BJ (cell line): ENCODE measurements at places on chromosomes 4 and X.

DNA sequence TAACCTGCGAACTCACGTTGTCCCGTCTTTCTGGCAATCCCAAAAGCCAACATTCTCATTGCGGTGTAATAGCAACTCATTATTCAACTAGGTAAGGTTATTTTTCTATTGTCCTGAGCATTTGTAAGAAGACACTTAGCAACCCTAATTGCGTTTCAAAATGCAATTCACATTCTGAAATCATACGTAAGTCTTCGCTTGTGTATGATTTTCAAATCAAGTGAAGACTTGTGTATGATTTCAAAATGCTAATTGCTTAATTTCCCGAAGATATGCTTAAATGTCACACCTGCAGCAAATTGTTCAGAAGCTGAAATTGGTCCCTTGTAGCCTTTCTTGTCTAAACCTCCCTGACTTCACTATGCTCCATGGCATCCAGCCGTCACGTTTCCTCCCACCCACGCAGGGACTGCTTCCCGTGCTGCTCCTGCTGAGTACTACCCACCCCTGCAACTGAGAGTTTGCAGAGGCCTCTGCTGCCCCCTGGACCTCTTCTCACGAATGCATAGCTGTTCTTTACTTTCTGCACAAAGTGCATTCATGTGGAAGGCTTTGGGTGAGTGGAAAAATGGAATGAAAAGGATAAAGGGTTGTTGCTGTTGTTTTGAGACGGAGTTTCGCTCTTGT, 40.8 kb upstream of the CLDN24 start:
- no peak for DNase-seq

GRCh38 chr4:20203508-20203907, 48.2 kb upstream of the SLIT2 start:
- peak; percentile 94 for DNase-seq

GRCh38 chr4:122826079-122826527, 528 bp upstream of the FGF2 start:
- DNase-seq = no peak

GRCh38 chr4:41360214-41360920, 103.6 kb downstream of the UCHL1 start:
- no peak for DNase-seq

GRCh38 chr4:88009871-88010270, 2.4 kb downstream of the PKD2 start:
- DNase-seq = no peak

- DNase-seq = no peak
Measured at GRCh38 chr4:143339497-143339896, 2.8 kb downstream of the GAB1 start.

DNA sequence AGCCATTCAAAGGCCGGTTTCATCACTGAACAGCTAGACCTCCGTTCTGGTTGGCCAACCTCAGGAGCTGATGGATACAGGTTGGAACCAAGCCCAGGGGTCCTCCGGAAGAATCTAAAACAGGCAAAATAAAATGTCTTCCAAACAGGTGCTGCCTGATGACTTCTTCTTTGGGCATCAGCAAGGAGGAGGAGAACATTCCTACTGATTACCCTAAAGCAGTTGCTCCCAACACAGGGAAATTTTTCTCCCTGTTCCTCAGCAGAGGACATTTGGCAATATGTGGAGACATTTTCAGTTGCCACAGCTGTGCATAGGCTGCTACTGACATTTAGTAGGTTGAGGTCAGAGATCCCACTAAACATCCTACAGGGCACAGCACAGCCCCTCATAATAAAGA, 319.3 kb upstream of the PPARGC1A start:
- DNase-seq = no peak

DNA sequence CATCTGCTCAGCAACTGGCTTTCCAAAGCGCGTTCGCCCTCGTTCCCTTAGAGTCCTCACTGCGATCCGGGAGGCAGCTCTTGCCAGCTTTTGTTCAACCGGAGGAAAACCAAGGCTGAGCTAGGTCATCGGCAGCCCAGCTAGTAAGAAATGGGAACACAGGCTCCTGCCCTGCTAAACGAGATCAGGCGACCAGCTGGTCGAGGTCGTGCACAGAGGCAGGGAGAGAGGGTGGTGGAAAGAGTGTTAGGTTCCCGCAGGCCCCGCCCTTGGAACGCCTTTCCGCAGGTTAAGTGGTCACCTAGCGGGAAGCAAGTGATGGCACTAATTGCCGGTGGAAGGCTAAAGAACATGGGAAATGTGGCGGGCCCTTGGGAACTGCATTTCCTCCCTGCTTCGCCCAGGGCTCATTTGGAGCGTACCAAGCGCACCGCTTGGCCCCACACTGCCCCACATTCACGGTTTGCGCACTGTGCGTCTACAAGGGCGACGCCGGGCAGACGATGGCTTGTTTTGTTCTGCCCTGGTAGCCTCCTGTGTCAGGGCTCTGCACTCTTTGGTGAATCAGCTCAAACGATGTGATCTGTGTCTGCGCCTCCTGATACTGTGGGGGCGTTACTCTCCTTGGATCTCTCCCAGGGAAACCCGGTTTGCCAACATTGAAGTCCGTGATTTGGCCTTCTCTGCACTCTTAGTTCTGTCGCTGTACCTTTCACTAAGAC, 7.2 kb upstream of the PRDM8 start:
- no peak for DNase-seq

DNA sequence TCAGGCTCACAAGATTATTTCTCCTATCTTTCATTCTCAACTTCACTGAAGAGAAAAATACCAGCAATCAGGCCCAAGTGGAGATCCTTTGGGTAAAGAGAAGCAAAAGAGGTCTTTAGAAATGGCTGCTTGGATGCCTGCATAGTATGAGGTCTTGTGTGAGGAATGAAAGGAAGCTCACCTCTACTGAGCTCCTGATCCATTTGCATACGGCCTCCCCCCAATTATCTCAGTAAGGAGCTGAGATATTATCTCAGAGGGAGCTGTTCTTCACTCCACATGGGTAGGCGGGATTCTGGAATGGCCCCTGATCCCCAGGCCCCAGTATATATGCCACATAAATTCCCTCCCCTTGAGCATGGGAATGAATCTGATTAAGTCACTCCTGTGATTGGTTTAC, 75.8 kb downstream of the EVC2 start:
- DNase-seq = no peak

GRCh38 chrX:70470850-70471289, 26.2 kb downstream of the DLG3 start:
- DNase-seq = no peak

- DNase-seq = no peak
Measured at GRCh38 chr4:7105276-7105675, 37.4 kb upstream of the GRPEL1 start.

- DNase-seq = no peak
Measured at GRCh38 chrX:123361371-123361770, 177.3 kb downstream of the GRIA3 start.

DNA sequence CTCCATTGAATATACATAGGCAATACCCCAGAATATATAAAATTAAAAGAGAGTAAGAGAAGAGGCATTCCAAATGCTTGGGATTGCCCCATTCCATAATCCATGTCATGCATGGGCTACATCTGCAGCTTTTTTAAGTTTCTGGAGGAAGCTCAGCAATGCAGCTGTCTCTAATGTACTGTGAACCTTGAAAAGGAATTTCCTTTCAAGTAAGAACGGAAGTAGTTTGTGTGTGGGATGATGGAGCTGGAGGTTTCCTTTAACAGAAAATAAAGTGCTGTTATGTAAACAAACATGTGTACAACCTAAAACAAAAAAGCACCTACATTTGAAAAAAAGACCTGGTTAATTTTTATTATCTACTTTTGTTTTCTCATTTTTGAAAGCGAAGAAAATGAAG, 303.5 kb downstream of the BMPR1B start:
- no peak for DNase-seq

DNA sequence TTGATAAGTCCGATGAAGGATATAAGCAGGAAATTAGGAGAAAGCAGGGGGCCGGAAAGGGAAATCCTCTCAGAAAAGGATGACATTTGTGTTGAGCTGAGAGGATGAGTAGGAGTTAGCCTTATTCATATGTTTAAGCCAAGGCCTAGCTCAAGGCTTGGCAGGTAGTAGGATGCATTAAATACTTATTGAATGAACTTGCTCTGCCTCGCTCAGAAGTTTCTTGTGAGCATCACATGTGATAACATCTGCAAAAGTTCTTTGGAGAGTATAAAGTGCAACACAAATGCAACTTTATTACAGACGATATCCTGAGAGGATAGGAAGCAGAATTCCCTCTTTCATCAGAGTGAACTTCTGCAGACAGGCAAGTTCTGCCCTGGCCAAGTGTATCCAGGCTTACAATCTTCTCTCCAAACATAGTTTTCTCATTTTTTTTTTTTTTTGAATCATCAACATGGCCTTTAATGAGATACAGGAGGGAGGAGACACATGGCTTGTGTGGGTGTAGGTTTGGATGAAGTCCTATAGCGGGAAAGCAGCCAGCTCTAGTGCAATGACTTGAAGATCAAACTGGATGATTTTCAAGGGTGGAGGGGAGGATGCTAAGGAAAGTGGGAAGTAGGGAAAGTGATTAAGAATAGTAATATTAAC, 48.1 kb downstream of the LUZP4 start:
- DNase-seq = peak; percentile 41

DNA sequence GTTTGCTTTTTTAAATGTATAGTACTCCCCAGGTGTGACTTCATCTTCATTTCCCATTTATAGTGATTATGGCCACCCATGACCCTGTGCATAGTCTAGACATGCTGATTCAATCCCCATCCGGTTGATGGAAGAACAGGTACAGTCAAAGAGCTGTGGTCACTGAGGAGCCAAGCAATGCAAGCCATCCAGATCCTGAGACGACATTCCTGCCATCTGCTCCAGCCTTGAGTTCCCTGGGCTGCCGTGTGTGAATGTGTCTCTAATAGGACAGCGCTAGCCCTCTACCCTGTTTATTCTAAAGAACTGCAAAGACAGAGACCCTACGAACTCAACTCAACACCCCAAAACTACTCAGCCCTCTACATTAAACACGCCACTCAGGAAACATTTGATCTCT, 1.7 kb downstream of the KCNIP4 start:
- no peak for DNase-seq

- no peak for DNase-seq
Measured at GRCh38 chr4:85734424-85734831, 259.5 kb downstream of the ARHGAP24 start.

- no peak for DNase-seq
Measured at GRCh38 chrX:20472148-20472547, 205.4 kb upstream of the RPS6KA3 start.

DNA sequence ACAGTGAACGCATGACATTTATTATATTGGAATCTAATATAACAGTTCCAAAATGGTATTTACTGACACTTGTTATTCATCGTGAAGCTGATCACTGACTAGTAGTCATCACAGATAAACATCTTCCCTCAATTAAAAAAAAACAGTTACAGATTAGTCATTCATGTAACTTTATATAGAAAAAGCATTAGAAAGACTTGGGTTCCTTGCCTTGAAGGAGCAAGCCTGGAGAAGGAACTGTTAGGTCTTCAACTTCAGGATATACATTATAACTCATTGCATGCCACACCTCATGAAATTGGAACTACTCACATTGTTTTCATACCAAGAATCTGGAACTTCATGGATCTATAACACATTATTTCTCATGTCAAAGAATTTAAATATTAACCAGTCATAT, 317.7 kb downstream of the CCSER1 start:
- no peak for DNase-seq

GRCh38 chr4:184369871-184370270, 104.5 kb downstream of the IRF2 start:
- no peak for DNase-seq

DNA sequence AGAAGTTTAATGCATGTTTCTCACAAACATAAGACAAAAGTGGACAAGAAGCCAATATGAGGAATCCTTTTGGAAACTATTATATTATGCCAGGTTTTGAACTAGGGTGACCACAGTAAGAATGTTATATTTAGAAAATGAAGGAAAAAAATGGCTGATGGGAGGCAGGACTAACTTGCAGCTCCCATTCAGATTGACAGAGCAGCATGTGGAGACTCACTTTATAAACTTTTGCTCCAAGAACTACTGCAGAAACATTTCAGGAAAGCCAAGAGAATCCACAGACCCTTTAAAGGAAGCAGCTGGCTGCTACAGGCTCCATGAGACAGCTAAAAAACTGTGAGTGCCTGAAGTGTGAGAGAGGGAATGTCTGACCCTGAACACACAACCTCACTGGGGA, 738.6 kb upstream of the GRIA3 start:
- DNase-seq = no peak

- DNase-seq = no peak
Measured at GRCh38 chr4:151324752-151325110, 674 bp downstream of the SH3D19 start.

- no peak for DNase-seq
Measured at GRCh38 chr4:36187723-36188333, 56.5 kb downstream of the ARAP2 start.

DNA sequence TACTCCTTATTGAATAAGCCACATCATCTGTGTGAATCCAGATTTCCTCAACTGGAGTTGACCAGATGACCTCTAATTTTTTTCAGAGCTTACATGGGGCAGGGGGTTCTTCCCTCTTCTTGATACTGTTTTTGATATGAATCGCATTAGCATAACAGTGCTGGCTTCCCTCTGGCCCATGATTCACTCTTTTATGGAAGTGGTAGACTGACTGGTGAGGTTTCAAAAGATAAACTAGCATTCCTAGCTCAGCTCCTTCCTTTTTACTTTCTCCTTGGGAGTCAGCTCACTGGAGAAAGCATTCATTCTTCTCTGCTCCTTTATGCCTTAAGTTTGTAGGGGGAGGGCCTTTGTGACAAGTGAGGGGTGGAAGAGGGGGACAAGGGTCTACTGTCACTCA, 161.0 kb upstream of the FGF13 start:
- no peak for DNase-seq

DNA sequence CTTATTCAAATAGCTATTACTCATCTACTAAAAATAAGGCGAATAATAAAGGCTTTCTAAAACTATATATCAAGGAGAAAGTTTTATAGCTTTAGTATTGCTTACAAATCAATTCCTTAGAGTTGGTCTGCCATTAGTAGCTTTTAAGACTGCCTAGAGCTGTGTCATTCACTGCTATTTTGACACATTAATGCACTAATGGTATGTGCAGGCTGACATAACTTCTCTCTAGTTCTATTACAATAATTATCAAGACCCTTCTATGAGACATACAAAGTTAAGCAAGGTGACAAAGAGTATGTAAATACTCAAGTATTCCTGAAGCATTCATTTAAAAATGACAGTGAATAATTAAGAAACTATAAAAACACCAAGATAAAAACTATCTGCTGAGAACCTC, 625.3 kb downstream of the STPG2 start:
- no peak for DNase-seq

- DNase-seq = no peak
Measured at GRCh38 chr4:17884511-17884910, 73.7 kb downstream of the NCAPG start.

GRCh38 chrX:10173331-10173900, 16.6 kb downstream of the CLCN4 start:
- peak; percentile 30 for DNase-seq

DNA sequence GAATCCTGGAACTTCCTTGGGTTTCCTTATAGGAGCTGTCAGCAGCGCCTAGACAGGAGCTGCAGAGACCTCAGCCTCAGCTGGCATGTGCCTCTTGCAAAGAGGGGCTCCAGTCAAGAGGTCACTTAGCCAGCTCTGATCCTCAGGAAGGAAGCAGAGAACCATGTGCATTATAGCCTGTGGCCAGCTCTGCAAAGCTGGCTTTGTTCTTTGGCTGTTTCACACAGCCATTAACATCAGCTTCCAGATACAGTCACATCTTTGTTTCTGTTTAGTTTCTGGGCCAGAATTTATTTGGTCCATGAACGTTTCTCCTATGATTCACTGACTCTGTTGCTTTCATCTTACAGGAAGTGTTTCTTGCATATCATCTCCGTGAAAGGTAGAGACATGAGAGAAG, 92.4 kb downstream of the CC2D2A start:
- DNase-seq = no peak
